ENCODE measurements at places on chromosomes 11 and 22. TPM values are rescaled to one million over a fixed set of nuclear protein-coding genes. Genes with fewer than 3 reads are reported as not detected.

The CTSC gene
- total RNA-seq, result not detected

The SLC15A3 gene
- total RNA-seq, result 0.55 TPM

The MYO7A gene
- total RNA-seq, result 0.64 TPM

The MIOX gene
- total RNA-seq, result 1.9 TPM

The GAL3ST1 gene
- total RNA-seq, result not detected

The ELMOD1 gene
- total RNA-seq, result not detected

The BACE1-AS gene
- total RNA-seq, result 0.98 TPM

The MUC2 gene
- not detected for total RNA-seq

The CPT1B gene
- total RNA-seq, result 5.8 TPM

The SYT8 gene
- not detected for total RNA-seq

The PNPLA5 gene
- total RNA-seq, result not detected

The FTH1 gene
- 699 TPM for total RNA-seq

The BEST1 gene
- 0.10 TPM for total RNA-seq

The INS gene
- total RNA-seq, result not detected

The CALCA gene
- not detected for total RNA-seq

The IL17REL gene
- not detected for total RNA-seq

The GRK2 gene
- total RNA-seq, result 35.1 TPM

The GGTLC3 gene
- not detected for total RNA-seq
